ENCODE measurements at places on chromosomes 3 and 15.

- DNase-seq, result no peak
These were observed 213.4 kb downstream of the ERC2 start for GRCh38 chr3:56254835-56255234.

DNA sequence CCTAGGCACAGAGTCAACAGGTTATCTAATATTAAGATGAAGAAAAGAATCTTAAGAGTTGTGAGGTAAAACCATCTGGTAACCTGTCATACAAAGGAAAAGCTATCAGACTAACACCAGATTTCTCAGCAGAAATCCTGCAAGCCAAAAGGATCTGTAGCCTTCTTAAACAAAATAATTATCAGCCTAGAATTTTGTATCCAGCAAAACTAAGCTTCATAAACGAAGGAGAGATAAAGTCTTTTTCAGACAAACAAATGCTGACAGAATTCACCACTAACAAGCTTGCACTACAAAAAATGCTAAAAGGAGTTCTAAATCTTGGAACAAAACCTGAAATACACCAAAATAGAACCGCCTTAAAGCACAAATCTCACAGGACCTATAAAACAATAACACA lies 9.9 kb upstream of the IGSF11 start:
- no peak for DNase-seq

DNA sequence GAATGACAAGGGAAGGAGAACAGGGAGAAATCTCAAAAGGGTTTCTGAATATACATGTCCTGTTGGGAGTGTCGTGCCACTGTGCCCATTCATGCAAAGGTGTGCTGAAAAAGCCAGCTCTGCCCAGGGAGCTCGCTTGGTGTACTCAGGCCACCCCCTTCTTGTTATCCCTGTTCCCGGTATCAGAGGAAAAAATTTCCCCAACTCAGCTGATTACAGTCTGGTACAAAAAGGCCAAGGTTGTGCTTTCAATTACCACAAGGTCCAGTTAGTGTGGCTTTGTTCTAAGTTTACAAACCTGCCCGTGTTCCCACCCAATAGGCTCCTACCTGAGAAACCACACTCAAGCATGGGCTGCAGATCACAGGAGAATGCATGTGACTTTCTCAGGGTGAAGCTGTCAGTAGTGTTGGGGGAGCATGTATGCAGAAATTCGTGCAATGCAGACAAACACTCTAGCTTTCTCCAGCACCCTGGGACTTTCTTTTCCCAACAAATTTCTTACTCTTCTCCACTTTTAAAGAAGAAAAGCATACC lies 648.5 kb downstream of the NR2F2 start:
- no peak for DNase-seq

- no peak for DNase-seq
These were observed 16.4 kb upstream of the ST8SIA2 start for GRCh38 chr15:92377083-92377789.

- DNase-seq, result no peak
These were observed 10.7 kb downstream of the CYFIP1 start for GRCh38 chr15:22969489-22969888.

DNA sequence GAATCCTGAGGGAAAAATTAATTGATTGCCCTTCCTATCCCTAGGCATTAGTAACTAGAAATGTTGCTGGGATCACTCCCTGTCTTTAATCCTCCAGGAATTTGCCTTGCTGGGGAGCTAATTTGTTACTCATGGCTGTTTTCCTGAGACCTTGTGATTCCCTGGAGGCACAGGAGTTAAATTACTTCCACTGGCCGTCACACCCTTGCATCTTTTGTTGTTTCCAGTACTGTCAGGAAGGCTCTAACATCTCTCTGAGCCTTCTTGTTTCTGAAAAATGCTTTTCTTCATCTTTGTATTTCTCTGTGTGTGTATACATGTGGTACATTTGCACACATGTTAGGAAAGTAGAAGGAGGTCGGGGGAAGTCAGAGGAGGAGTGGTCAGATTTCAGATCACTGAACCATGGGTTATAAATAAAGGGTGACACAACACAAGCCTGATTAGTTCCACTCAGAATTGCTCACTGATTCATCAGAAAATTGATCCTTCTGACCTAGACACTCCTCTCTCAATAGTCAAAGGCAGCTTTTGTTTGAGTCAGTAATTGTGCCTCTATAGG lies 23.5 kb upstream of the LRRFIP2 start:
- DNase-seq, result no peak

DNA sequence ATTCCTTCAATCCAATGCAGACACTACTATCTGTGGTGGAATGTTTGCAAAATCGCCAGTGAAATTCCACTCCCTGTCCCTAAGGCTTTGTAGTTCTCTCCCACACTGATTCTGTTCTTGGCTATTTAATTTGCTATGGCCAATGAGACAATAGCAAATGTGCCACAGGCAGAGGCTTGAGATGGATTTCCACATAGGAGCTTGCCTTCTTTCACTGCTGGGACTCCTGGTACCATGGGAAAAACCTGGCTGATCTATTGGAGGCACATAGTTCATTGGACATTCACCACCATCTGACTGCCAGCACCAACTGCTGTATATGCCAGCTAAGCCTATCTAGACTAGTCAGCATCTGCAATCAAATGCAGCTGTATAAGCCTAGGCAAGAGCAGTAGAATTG lies 103.8 kb downstream of the NR1D2 start:
- no peak for DNase-seq

DNA sequence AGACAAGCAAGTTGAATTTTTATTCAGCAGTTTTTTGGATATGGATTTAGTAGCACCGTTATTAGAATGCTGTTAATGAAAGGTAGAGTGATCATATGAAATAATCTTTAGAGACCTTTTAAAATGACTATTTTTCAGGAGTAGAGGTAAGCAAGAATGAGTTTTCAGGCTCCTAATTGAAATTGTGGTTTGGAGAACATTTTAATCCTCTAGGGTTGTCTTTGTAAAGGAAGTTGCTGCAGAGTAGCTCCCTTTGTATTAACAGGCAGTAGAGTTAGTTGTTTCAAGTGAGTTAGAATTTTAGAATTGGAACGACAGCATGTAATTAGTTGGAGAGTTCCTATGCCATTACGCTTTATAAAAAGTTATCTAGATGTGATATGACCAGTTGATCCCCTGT lies 27.2 kb upstream of the EDEM1 start:
- DNase-seq, result no peak

Measured in ovary (tissue), 10 donors.